ENCODE measurements at places on chromosomes 7 and 10.

DNA sequence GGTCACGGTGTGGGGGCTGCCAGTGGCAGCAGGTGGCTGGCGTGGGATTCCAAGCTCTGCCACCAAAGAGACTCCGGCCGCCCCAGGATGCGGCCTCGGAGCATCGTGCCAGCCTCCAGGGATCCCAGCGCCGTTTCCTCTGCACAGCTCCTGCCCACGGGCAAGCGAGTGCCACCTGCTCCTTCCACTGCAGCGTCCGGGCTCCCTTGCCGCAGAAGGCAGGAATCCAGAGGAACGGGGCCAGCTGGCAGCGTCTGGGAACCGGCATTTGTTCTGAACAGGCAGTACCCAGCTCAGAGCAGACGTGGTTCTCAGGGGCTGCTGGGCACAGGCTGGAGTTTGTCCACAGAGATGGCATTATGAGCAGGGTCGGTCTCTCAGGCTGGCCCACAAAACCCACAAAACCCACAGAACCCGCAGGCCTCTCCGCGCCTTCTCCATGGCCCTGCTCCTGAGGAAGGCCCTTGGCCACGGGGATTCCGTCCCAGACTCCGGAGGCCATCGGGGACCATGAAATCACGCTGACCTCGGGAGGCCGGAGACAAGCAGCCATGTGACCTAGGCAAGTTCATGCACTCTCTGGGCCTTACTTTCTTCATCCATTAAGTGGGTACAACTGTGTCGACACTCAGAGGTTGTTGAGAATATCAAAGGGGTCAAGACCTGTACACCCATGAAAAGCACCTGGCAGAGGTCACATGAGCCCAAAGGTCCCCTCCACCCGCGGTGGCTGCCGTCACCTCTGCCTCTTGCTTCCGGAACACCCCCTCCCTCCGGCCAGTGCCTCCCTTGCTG, 72.1 kb upstream of the TNRC18 start:
- no peak for DNase-seq

GRCh38 chr10:47035819-47036337, 124.7 kb downstream of the PTPN20 start:
- no peak for DNase-seq

- DNase-seq, result no peak
Measured at GRCh38 chr10:15563246-15563645, 156.5 kb downstream of the ITGA8 start.

DNA sequence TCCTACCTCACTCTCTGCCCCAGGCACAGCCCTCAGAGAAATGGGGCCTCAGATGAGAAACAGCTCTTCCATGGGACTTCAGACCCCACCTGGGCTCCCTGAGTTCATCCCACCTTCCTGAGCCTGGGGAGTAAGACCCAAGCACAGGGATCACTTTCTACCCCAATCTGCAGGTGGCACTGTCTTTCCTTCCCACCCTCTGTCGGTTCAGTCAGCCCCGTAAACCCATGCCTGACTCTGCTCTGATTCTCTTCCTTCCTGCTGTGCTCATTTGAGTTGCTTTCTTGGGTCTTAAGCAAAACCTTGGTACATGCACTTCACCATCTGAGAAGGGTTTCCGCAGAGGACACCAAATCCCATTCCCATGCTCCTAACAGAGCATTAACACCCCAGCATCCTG, 306.4 kb upstream of the CDC14C start:
- DNase-seq, result no peak

DNA sequence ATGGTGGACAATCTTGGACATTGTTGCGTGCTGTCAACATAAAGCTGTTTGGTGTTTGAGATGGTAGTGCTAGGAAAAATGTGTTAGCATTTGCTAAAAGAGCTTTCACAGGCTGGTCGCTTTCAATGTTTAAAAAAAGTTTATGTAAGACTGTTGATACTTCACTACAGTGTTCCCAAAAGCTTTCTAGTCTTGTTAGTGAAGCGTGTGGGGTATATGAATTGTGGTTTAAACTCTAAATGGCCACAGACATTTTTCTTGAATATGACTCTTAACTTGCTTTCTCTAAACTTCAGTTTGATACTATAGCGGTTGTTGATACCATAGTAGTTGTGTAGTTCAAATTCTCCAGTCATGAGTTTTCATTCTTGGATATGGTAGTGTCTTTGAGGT, 44.9 kb downstream of the MCU start:
- no peak for DNase-seq

DNA sequence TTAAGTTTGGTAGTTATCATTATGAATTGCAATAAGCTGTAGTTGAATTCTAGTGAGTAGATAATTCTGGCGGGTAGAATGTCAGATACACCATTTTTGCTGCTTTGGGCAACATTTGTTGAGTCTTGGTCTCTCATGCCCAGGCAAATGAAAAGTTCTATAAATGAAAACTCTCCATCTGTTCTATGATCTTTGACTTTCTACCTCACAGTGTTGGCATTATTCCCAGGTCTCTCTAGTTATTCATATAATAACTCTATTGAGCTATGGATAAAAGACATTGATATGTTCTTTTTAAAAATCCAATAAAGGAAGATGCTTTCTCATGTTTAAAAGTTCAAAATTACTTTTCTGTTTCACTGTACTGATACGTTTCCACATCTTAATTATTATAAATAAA, 415.3 kb upstream of the SEMA3D start:
- no peak for DNase-seq

DNA sequence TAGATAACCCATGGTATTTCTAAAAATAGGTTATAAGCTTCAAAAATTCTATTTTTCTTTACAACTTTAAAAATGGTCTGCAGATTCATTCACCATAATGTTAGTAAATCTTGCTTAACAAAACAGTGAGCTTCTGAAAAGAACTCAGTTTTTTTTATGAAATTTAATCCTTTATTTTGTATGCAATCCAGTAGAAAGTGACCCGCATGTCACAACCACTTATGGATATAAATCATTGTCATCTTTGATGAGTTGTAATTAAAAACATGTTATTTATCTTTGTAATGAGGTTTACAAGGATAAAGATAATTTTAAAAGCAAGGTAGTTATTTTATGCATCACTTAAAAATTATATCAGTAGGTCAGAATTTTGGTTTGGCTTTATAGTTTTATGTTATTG, 173.5 kb upstream of the SEMA3A start:
- no peak for DNase-seq

- no peak for DNase-seq
Measured at GRCh38 chr7:81183326-81183725, 264.5 kb upstream of the SEMA3C start.

DNA sequence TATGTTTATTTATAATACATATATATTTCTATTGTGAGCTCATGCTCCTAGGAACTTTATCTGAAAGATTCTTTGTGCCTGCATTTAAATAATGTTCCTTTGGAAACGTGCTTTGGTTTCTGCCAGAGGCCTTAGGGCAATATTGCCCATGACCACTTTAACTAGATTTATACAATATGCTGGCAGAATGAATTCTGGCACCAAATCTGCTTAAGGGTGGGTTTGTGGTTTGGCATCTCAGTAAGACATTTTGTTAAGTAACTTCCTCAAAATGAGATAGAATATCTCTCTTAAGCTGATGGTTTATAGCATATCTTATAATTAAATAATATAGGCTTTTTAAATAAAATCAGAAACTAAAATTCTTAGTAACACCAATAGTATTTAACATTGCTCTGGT, 252.9 kb downstream of the RNLS start:
- DNase-seq, result no peak

DNA sequence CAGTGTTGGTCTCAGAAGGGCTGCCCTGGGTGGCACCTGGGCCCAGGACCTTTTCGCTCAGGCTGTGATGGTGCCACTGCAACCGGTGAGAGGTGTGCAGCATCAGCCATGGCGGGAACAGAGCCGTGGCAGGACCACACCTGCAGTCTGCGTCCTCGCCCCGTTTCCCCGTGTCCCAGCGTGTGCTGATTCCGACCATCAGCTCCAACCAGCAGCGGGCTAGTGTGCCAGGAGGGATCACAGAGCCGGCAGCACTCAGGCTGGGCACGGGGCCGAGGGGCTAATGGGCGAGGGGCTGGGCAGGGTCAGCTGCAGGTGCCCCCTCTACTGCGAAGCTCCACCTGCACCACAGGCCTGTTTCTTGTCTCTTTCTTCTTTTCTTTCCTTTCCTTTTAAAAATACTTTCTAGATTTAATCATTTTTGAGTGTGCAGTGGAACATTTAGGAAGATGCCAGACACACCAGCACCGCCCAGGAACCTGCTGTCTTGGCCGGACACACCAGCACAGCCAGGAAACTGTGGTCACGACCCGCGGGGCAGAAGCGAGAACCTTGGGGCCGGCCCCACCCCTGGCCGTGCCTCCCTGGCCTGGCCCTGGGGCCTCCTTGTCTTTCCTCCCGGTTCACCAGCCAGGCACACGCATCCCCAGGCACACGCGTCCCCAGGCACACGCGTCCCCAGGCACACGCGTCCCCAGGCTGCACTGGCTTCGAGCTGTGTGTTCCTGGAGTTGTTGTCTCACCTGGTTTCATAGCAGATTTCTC, 34.6 kb downstream of the ADGRA1 start:
- DNase-seq, result no peak

DNA sequence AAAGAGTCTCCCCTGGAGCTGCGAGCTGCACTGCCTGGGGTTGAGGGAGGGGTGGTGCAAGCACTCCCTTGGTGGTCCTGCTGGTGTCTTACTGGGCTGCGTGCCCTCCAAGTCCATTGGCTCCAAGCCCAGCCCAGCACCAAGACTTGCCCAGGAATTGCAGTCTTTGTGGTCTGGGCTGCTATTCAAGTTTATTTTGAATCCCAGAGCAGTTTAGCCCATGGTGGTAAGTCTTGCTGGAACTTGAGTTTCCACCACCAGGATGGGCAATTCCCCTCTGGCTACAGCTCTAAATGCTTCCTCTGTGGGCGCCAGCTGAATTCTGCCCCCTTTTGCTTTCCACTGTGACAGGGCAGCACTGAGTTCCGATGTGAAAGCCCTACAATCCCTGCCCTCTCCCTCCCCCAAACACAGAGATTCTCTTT, 25.1 kb downstream of the GALNT11 start:
- no peak for DNase-seq

DNA sequence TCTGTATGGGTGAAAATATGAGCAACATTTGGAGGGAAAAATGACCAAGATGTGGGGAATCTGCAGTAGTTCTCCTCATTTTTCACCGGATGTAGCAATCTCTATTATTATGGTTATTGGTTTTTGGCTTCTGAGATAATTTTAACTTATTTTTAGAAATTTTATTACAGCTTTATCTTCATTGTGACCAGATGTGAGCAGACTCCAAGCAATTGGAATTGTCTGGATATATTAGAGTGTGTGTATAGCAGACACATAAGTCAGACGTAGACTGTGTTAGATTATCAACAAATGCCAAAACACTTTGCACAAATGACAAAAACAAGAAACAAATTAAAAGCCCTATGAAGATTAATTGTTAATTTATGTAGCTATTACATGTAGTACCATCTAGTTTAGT, 249.1 kb downstream of the DNAJB9 start:
- no peak for DNase-seq

GRCh38 chr7:94394109-94394436, 622 bp upstream of the COL1A2 start:
- DNase-seq, result no peak

- no peak for DNase-seq
Measured at GRCh38 chr7:22557167-22557566, 57.2 kb upstream of the STEAP1B start.

DNA sequence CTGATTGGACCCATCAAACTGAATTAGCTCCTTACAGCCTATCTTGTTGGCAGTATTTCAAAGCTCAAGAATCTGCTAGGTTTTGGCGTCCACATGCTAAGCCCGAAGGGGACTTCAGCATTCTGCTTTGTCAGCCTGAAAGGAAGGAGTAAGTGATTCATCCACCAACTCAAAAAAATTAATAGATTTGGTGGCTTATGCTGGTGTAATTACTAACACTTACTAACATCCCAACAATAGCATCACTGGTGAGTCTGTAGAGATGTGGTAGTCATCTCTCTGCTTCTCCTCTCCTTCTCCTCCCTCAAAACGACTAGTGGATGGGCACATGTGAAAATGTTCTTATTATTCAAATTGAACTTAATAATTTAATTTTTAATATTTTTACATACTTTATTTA, 53.8 kb upstream of the EGR2 start:
- no peak for DNase-seq

DNA sequence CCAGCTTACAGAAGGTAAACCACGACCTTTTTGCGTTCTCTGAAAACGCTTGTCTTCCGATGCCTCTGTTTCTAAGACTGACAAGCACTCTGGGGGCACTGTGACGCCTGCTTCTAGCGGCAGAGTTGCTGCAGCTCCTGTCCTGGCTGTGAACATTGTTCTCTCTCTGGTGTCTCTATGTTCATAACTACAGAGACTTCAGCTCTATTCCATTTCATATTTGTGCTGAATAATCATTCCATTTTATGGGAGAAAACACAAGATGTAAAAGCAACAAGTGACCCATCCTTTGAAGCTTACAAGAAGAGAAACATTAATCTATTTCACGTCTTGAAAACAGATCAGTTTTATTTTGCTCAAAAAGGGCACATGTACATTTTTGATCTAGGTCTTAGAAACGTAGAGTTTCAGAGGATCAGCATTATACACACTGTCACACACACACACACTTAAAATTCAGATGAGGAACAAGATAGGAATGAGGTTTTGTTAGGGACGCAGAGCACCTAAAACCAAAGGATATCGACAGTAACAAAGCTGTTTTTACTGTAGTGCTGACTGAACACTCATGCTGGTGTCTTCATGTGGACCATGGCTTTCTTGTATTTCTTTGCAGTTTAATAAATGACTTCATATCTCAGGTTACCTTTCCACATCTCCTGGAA, 3.0 kb downstream of the IKZF1 start:
- DNase-seq, result no peak

- DNase-seq, result no peak
Measured at GRCh38 chr7:56051053-56051338, 248 bp downstream of the PSPH start.

- no peak for DNase-seq
Measured at GRCh38 chr10:679556-679955, 9.9 kb downstream of the DIP2C start.

GRCh38 chr7:130210181-130210935, 2.7 kb downstream of the SSMEM1 start:
- no peak for DNase-seq

- no peak for DNase-seq
Measured at GRCh38 chr10:79336739-79337138, 10.5 kb upstream of the PPIF start.

- DNase-seq, result no peak
Measured at GRCh38 chr7:76296743-76297740, 5.4 kb upstream of the HSPB1 start.

GRCh38 chr10:44759122-44759521, 152.0 kb upstream of the TMEM72 start:
- DNase-seq, result no peak

Data from cortex of kidney (tissue), 1 donor.